ENCODE measurements at places on chromosomes 3 and 15.

GRCh38 chr15:40155270-40155910 is 5.5 kb upstream of the BUB1B start:
- no peak for DNase-seq

- DNase-seq, result no peak
These were observed 307.3 kb upstream of the PLSCR5 start for GRCh38 chr3:146912241-146913015.

DNA sequence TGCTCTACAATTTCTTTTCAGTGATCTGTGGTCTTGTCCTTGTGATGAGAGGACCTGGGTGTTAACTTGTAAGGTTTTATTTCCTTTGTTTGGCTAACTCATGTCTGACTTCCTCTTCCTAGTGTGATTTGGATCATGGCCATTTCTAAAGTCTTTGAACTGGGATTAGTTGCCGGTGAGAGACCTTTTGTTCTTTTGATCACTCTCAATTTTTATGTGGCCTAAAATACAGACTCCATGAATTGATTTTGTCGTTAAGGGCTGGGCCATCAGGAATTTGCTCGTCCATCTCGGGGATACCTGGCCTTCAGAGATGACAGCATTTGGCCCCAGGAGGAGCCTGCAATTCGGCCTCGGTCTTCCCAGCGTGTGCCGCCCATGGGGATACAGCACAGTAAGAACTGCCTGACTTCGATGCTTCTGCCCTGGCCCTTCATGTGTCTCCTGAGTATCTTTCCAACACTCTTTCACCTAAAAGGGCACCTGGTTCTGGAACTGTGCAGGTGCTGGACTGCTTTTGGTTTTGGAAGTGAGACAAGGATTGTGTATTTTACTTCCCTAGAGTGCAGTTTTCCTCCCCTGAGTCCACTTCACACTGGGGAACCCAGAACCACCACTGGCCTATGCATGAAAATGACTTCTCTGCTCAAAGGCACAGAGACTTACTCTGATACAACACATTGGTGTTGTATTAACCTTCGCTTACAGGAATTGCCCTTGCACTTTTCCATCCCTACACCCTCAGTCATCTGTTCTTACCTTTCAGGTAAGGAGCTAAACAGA is 13.1 kb upstream of the LRRC2 start:
- no peak for DNase-seq

- DNase-seq, result no peak
These were observed 22.2 kb downstream of the MME start for GRCh38 chr3:155102329-155102728.

DNA sequence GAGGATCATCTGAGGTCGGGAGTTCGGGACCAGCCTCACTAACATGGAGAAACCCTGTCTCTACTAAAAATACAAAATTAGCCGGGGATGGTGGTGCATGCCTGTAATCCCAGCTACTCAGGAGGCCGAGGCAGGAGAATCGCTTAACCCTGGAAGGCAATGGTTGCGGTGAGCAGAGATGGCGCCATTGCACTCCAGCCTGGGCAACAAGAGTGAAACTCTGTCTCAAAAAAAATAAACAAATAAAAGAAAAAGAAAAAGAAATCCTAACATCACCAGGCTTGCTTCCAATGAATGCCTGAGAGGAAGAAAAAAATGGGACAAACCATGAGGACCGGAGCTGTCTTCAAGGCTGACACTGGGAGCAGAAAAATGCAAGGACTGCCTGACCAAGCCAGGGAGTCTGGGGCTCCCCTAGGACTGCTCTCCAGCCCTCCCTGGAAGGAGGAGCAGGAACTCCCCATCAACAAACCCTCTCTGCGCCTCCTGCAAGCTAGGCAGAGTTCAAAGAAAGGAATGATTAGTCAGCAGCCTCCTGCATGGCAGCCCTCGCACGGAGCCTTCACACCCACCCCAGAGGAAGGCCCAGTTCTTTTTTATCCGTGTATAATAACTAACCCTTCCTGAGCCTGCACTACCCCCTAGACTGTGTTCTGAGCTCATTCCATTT is 55.4 kb downstream of the NUP210 start:
- no peak for DNase-seq

GRCh38 chr3:114892880-114893279 is 254.2 kb downstream of the ZBTB20 start:
- DNase-seq, result peak; percentile 92

- DNase-seq, result no peak
These were observed 107.0 kb downstream of the TOP2B start for GRCh38 chr3:25557694-25558093.

DNA sequence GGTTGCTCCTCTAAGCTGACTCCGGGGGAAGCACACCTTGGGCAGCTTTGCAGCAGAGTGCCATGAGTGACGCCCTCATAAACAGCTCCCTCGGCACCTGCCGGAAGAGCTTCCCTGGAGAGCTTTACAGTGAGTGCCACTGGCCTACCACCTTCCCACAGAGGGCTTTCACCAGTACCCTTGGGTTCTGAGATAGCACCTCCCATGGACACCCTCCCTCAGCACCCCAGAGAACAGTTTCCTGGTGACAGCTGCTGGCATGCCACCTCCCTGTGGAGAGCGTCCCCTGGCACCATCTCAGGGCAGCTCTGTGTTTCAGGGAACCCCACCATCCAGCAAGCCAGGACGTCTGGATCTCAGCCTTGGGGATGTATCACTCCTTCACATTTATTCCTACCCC is 49.1 kb downstream of the RUBCN start:
- DNase-seq, result no peak

- peak; percentile 27 for DNase-seq
These were observed 264.8 kb downstream of the ROBO2 start for GRCh38 chr3:77304700-77305021.

GRCh38 chr3:83096-83495 is 113.5 kb upstream of the CHL1 start:
- DNase-seq, result peak; percentile 31

GRCh38 chr3:36540888-36541518 is 160.7 kb downstream of the STAC start:
- peak; percentile 32 for DNase-seq

GRCh38 chr3:108528459-108529252 is 18.3 kb upstream of the MYH15 start:
- no peak for DNase-seq

DNA sequence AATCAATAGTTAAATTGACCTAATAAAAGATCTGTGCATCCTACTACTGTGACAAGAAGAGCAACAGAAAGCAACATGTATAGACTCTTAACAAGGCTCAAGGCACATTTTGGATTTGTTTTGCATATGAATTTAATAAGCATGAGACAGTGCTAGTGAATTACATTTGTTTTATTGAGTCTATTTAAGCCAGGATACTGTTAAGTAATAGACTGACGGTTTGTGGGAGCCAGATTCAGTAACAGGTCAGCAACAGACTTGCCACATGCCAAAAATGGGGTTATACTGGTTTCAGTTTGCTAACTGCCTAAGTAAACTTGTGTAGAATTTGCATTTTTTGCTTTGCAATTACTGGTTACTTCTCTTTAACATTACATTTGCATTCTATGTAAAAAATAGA is 54.0 kb downstream of the MBNL1 start:
- no peak for DNase-seq

DNA sequence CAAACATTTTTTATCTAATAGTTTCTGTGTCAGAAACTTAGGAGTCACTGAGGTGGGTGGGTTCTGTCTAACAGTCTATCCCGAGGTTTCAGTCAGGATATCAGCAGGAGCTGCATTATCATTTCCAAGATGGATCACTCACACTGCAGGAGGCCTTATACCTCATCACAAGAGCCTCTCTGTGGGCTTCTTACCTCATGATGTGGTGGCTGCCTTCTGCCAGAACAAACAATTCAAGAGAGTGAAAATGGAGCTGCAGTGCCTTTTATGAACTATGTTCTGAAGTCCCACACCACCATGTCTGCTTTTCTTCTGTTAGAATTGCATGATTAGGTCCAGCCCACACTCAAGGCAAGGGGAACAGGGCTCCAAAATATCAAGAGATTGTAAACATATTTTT is 27.9 kb downstream of the RFX7 start:
- no peak for DNase-seq

- peak; percentile 33 for DNase-seq
These were observed 3.0 kb downstream of the POMGNT2 start for GRCh38 chr3:43102773-43103480.

DNA sequence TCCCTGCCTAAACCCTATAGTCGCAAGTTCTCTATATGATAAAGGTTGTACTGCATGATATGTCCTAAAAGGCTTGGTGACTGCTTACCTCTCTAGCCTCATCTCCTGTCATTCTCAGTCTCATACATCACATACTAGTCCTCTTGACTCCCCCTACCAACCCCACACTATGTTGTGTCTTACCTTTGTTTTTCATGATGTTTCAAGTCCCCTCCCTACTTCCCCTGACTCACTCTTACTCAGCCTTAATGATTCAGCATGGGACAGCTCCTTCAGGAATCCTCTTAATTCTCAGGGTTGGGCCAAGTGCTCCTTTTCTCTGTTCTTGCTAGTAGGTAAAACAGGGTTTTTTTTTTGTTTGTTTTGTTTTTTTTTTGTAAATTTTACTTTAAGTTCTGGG is 49.6 kb downstream of the SLMAP start:
- no peak for DNase-seq

GRCh38 chr3:127425505-127426443 is 137.9 kb upstream of the PRR20G start:
- DNase-seq, result no peak

DNA sequence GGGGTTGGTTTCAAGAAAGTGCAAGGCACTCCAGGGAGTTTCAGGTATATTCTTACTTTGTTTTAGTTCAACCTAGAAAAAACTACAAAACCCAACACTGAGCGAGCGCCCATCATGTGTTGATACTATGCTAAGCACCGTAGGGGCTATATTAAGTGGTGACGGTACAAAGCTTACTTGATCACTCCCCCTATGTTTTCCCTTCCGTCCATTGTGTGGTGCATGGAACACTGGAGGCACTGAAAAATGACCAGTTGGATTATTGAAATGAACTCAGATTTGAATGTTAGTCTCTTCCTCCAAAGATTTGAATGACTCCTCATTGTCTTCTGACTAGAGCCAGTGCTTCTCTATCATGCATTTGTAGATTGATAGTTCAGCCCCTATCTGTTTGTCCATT is 6.6 kb downstream of the MYZAP start:
- no peak for DNase-seq

- DNase-seq, result no peak
These were observed 210.2 kb downstream of the TJP1 start for GRCh38 chr15:29612096-29612495.

DNA sequence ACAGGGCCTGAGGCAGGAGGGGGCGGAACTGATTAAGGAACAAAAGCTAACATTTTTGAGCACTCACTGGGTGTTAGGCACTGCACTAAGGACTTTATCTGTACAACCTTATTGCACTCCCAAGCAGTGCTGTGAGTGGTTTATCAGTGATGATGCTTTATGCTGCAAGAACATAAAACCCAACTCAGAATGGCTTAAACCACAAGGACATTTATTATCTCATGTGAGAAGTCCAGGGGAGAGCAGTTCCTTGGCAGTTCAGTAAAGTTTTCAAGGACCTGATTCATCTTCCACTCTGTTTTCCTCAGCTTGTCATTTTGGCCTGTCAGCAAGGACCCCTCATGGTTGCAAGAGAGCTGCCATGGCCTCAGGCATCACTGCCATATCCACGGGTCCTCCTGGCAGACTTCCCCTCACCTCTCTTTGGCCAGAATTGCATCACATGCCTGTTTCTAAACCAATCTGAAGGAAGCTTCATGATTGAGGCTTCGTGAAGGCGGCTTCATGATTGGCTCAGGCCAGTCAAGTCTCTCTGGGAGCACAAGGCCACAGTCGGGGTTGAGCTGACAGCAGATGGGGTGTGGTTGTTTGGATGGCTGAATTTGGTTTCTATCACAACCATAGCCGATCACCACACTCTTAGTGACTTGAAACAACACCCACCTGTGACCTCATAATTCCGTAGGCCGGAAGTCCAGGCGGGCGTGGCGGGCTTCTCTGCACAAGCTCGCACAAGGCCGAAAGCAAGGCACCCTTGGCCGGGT is 15.8 kb downstream of the EFCC1 start:
- no peak for DNase-seq

GRCh38 chr3:49294343-49294742 is 17.3 kb upstream of the C3orf62 start:
- no peak for DNase-seq

GRCh38 chr3:51962854-51963530 is 4.3 kb downstream of the PCBP4 start:
- peak; percentile 74 for DNase-seq

- DNase-seq, result no peak
These were observed 100.0 kb downstream of the ALCAM start for GRCh38 chr3:105466495-105467404.

GRCh38 chr3:188949996-188950395 is 221.8 kb upstream of the TPRG1 start:
- no peak for DNase-seq
